ENCODE measurements at places on chromosomes 13 and 19.

DNA sequence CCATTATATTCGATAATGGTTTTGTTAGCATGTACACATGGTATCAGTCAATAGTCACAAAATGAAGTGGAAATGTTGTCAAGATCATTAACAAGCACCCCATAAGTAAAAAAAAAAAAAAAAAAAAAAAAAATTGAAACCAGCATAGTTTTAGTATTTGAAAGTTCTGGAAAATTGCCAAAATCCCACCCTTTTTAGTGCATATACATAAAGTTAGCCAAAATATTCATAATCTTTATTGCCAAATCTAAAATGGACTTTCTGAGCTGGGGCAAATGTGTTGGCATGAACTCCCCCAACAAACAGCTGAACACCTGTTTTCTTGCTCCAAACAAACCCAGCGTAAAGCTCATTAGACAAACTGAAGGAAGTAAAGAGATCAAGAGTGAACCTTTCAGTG is 73.9 kb downstream of the MZT1 start:
- DNase-seq: no peak

DNA sequence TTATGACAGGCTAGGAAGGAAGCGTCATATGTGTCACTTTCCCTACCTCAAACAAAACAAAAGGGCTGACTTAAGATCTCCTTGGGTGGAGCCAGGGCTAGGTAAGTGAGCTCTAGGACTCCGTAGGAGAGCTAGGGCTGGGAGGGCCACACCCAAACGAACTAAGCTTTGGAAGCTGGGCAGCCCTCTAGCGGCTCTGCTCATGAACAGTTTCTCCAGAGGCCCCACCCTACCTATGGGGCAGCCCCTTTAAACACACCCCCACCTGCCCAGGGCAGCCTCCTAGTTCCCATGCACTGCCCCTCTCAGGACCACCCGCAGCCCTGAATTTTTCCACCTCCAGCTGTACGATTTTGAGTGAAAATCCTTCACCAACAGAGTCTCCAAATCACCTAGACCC is 3.5 kb downstream of the PEG3 start:
- DNase-seq: no peak

DNA sequence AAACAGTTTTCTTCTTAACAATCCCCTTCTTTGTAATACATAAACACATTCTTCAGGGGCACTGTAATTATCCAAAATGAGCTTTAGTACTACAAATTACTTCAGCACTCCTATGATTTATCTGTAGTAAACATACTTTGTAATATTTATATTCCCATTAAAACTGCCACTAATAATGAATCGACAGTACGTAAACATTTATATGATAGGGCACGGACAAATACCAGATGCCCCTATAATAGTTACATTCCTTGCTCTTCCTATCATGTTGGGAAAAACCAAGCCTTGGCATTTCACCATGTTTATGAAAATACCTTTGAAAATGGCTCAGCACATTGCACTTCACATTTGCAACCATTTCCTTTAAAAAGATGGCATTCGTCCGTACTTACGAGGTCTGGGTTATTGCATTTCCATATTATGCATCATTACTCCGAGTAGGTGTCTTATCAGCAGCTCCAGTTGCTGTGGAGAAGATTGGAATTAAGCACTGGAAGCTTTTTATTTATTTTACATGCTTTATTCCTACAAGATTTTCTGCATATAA is 1043.4 kb downstream of the DIAPH3 start:
- DNase-seq: no peak

- no peak for DNase-seq
Observed at GRCh38 chr13:40586886-40587565, 79.4 kb downstream of the FOXO1 start.

DNA sequence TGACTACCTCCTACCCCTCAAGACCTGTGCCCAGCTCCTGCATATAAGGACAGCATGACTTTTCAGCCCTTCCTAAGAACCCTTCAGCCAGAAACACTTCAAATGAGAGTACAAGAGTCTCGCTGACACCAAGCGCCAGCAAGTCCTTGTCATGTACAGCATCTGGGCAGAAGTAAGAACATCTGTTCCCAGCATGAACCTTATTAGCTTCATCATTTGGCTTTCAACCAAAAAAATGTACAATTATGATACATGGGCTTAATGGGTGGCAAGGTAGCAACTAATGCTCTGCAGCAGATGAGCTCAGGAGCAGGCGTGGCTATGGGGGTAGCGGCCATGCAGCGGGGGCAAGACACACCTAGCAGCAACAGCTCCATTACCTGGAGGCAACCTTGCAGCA is 487.6 kb downstream of the COG6 start:
- no peak for DNase-seq

- no peak for DNase-seq
Observed at GRCh38 chr19:18948075-18948975, 7.3 kb upstream of the HOMER3 start.

GRCh38 chr13:34587576-34587975 is 354.5 kb upstream of the NBEA start:
- no peak for DNase-seq

DNA sequence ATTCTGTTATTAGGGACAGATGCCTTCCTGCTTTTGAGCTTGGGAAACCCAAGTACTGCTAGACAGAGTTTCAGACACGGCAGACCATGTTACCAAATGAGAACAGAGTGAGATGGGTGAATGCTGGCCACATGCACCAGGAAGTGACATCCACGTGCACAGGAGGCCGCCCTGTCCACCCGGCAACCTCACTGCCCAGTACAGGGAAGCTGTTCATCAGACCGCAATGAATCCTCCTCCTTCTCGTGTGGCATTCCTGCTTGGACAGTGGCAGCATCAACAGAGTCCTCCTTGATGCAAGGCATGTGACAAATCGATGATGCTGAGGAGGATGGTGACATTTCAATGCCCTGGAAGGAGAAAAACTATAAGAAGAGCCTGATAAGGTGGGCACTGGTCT is 191.0 kb upstream of the SOX1 start:
- DNase-seq: no peak

DNA sequence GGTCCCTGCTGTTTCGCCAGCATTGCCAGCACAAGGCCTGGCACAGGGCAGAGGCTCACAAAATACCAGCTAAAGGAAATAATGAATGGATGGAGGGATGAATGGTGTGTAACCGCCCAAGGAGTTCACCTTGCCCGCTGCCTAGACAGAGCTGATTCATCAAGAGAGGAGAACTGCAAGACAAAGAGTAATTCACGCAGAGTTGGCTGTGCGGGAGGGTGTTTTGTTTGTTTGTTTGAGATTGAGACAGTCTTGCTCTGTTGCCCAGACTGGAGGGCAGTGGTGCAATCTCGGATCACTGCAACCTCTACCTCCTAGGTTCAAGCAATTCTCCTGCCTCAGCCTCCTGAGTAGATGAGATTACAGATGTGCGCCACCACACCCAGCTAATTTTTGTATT is 3.0 kb downstream of the OPA3 start:
- DNase-seq: no peak

- DNase-seq: peak; percentile 68
Observed at GRCh38 chr13:114109641-114110041, 22.8 kb downstream of the RASA3 start.
